ENCODE measurements at places on chromosomes 11 and 22.

- no peak for DNase-seq
Observed at GRCh38 chr11:114317787-114318137, 21.6 kb downstream of the NNMT start.

DNA sequence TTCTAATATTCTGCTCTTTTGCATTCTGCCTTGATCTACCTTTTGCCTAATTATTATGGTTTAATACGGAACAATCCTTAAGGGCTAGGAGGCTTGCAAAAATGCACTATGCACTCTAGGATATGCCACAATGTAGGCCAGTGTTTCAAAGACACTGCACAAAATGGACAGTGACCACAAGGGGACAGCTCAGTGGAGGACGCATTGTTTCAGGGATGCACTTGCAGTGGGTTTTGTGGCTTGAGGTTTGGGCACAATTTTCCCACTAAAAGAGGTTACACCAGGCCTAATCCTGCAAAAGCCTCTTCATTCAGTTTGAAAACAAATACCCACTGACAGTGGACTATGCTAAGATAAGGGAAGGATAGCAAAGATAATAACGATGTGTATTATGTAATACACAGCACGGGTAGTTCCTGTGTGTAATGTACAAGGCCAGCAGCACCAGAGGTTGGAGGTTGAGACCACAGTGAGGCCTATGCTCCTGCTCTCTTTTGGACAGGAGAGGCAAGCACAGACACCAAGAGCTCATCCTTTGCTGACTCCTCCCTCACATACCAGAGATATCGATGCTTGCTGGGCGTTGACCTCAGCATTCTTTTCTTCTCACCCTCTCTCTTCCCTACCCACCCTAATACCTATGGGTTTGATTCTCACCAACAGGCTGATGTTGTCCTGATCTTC is 12.7 kb downstream of the MAP6 start:
- DNase-seq: no peak

GRCh38 chr11:70640408-70640807 is 242.1 kb downstream of the CTTN start:
- no peak for DNase-seq

DNA sequence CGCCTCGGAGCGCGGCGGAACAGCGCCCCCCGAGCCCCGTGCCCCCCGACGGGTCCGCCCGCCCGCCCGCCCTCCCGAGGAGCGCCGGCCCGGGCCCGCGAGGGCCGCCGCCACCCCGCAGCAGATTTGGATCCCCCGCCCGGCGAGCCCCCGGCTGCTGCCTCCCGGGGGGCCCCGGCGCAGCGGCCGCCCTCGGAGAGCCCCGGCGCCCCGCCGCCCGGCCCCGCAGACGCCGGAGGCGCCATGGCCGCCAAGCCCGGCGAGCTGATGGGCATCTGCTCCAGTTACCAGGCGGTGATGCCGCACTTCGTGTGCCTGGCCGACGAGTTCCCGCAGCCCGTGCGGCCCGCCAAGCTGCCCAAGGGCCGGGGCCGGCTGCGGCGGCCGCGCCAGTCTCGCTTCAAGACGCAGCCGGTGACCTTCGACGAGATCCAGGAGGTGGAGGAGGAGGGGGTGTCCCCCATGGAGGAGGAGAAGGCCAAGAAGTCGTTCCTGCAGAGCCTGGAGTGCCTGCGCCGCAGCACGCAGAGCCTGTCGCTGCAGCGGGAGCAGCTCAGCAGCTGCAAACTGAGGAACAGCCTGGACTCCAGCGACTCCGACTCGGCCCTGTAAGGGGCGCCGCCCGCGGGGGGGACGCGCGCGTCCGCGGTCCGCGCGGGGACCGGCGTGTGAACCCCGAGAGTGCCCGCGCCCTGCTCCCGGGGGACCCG is 380 bp downstream of the C11orf96 start:
- peak; percentile 30 for DNase-seq

DNA sequence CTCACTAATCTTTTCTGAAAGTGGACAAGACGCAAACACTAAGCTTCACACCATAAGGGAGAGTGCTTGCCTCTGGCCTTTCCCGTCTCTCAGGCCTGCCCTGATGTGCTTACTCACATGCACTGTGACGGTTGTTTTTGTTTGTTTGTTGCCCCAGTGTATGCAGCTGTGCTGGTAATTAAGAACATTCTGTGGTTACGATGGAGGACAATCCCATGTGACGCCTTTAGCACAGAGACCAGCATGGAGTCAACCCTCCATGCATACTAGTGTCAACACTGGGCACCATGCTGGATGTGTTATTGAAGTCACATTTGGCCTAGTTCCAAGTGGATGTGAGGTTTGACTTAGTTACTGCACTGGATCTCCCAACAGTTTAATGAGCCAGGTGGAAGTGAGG is 27.8 kb upstream of the CDON start:
- peak; percentile 93 for DNase-seq

DNA sequence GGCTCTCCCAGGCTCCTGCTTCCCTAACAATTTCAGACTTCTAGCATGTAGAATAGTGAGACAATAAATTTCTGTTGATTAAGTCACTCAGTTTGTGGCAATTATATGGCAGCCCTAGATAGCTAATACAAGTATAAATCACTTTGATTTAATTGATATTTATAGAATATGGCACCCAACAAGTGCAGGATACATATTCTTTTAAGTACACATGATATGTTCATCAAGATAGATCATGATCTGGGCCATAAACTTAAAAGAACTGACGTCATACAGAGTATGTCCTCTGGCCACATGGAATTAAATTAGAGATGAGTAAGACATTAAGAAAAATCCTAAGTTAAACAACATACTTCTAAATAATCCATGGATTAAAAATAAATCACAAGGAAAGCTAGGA is 67.5 kb upstream of the AMOTL1 start:
- no peak for DNase-seq

- no peak for DNase-seq
Observed at GRCh38 chr11:15672825-15673224, 558.1 kb downstream of the INSC start.

DNA sequence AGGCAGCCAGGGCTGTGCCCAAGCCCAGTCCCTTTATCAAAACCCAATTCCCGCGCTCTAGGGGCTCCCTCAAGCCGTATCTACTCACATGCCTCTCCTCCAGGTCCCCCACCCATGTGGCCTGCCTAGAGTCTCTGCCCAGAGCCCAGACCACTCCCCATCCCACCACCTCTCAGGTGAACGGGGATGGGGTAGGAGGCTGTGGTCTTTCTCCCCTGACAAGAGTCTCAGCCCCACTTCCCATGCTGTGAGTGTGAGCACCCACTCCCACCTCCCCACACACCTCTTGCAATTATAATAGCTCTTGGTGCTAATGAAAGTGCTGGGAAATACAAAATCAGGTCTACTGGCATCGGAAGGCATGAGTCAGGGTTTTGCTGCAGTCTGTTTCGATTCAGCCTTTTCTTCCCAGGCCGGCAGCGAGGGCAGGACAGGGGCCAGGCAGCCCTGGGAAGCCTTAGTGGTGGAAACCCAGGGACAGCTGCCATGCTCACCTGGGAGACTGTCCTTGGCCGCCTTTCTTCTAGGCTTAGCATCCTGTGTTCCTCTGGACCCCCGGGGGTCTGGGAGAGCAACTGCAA is 16.7 kb upstream of the TMPRSS4 start:
- no peak for DNase-seq

- no peak for DNase-seq
Observed at GRCh38 chr11:62613291-62613778, 278 bp downstream of the ROM1 start.

- no peak for DNase-seq
Observed at GRCh38 chr11:76249195-76249741, 43.0 kb upstream of the WNT11 start.

GRCh38 chr11:1823376-1824220 is 11.2 kb upstream of the SYT8 start:
- no peak for DNase-seq

GRCh38 chr11:103079833-103080232 is 12.1 kb downstream of the DCUN1D5 start:
- no peak for DNase-seq

GRCh38 chr11:1267441-1268100 is 41.9 kb downstream of the TOLLIP start:
- no peak for DNase-seq

DNA sequence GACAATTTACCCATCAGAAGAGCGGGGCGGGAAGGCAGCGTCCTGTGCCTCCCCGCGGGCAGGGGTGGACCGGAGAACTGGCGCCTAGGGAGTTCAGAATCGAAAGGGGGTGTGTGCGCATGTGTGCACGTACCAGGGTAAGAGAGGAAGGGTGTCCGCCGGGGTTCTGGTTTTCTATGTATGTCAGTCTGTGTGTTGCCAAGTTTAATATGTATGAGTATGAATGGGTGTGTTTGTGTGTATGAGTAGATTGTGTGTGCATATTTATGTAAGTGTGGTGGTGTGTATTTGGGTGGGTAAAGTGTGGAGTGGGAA is 2.0 kb downstream of the KCNC1 start:
- no peak for DNase-seq

- DNase-seq: no peak
Observed at GRCh38 chr11:36500315-36500721, 9.8 kb downstream of the TRAF6 start.

- DNase-seq: no peak
Observed at GRCh38 chr11:47020793-47021526, 84.4 kb downstream of the CSTPP1 start.
